ENCODE measurements at places on chromosomes 5 and 9. TPM values are rescaled to one million over a fixed set of nuclear protein-coding genes. Genes with fewer than 3 reads are reported as not detected.

DNA sequence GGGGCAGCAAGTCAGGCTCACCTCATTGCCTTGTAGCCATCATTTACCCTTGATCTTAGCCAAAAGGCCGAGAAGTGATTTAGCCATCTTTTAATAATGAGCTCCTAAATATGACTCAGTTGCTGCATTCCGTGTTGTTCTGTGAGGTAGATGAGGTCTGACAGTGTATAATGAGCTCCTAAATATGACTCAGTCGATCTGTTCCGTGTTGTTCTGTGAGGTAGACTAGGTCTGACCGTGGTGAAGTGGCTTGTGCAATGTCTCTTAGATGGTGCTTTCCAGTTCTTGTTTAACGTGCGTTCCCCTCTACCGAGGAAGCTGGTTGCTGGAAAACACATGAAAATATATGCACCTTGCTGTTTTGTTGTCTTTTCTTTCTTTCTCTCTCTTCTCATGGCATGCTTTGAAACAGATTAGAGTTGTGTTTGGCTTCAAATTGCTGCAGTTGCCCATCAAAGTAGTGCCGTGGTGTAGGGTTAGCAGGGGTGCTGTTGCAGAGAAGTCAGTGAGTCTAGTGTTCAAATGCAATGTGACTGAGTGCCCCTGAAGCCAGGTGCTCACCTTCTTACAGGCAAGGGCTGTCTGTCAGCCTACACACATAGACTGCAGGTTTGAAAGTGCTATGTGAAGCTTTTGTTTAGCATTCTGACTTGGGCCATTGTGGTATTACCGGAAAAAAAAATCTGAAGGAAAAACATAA lies 118.6 kb downstream of the KDM4C start:
- no peak for DNase-seq

DNA sequence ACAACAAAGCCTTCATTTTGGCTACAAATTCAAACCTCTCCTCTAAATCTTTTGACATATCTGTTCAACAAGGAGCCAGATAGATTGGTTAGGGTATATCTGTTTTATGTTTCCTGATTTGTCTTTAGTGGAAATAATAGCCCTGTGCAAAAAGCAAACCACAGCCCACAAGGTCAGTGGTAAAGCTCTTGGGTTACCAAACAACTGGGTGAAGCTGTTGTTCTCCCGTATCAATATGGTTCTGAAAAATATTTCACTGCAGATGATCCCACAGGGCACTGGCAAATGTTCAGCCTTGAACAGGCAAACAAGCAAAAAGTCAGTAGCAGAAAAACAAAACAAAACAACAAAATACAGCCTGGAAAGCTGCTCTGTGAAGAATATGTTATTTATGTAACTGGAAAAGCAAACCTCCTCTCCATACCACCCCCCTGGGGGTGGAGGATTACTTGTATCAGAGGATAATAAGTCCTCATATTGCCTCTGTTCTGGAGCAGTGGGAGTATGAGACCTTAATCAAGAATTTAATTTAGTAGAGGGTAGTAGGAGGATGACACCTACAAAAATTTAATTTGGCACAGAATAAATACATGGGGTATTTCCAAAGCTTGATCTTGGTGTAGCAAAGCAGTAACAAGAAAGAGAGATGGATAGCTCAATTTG lies 20.8 kb upstream of the PTBP3 start:
- DNase-seq, result no peak

DNA sequence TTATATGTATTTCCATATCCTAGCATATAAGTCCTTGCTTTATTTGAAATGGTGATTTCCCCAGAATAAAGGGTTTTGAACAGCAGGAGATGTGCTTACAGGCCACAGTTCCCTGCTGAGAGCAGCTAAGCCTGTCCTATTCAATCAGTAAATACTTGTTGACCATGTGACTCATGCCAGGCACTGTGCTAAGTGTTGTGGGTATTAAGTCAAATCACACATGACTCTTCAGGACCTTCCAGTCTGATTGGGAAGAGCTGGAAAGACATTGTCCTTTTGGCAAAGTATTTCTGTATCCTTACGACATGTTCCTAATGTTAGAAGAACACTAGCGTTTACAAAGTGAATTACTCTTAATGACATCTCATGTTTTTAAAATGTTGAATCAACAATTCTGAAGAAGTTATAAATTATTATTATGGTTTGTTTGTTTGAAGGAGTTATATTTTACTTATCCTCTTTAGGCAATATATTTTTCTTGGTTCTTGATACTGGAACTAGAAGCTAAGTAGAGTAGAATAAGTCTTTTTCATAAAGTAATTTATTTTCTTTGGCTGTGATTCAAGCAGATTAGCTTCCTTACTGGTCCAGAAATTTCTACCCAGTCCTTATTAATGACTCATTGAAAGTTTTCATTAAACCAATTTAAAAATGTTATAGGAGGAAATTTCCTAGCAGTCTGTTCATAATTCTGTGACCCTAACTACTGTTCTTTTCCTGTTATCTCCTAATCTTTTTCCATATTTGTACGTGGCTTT lies 82.1 kb downstream of the GAPVD1 start:
- DNase-seq, result no peak

DNA sequence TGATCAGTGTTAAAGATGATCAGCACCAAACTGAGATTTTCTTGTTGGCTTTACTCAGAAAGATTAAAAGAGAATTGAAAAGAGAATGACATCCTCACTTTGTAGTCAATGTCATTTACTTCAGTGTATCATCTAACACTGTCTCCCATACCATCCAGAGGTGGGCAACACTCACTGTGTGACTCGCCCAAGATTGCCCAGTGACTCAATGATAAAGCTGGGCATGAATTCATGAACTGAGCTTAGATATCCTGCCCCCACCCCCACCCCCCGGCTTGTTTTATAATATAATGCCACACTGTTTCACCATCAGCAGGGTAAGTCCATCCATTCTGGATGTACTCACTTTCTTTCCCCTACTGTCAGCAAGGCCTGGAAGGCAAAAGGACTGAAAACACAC lies 242.2 kb downstream of the FAM114A2 start:
- no peak for DNase-seq

Gene PCDH12
- total RNA-seq, result 4.8 TPM

Gene SPINK4
- not detected for total RNA-seq

DNA sequence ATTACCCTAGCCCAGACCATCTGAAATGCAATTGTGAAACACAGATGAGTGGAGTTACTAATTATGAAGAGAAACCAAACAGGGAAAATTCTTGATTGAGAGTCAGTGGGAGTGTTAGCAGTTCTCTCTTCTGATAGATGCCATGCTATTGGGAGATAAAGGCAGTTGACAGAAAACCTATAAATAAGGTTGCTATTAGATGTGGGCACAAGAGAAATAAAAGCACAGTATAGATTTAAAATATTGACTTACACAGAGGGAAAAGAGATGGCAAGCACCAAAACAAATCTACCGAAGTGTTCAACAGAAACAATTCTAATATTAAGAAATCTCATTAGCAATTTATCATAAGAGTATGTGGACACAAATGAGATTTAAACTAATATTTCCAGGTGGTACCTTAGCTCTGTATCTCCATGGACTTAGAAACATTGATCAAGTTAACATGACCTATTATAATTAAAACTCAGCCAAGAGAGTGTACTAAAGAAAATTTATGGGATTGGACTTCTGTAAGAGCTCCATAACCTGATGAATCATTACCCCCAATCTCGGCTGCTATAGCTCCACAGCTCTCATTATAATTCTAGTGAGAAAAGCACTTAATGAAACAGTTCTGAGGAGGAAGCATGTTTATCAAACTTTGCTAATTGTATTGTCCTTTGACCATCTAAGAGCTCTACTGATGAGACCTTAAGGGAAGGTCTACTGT lies 665.0 kb upstream of the RIOK2 start:
- DNase-seq, result no peak

GRCh38 chr5:143782588-143783386 lies 29.2 kb upstream of the HMHB1 start:
- DNase-seq, result no peak

- DNase-seq, result no peak
These were observed 217.9 kb downstream of the BNC2 start for GRCh38 chr9:16652582-16652981.

DNA sequence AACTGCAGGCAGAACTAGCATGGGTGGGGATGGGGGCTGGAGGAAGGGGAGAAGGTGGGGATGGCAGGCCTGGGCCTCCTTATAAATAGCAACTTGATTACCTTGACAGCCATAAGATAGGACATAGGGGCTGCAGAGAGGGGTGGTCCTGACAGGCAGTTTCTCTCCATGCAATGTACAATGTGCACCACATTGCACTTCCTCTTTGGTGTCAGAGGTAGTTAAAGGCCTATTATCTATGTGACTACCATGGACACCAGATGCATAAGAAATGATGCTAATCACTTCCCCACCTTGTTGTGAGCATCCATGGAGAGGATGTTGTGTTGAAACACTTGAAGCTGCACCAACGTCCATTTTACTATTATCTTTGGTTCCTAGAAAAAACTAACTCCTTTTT lies 20.2 kb upstream of the SUB1 start:
- no peak for DNase-seq

- no peak for DNase-seq
These were observed 218.5 kb downstream of the PLK2 start for GRCh38 chr5:58241389-58241788.

DNA sequence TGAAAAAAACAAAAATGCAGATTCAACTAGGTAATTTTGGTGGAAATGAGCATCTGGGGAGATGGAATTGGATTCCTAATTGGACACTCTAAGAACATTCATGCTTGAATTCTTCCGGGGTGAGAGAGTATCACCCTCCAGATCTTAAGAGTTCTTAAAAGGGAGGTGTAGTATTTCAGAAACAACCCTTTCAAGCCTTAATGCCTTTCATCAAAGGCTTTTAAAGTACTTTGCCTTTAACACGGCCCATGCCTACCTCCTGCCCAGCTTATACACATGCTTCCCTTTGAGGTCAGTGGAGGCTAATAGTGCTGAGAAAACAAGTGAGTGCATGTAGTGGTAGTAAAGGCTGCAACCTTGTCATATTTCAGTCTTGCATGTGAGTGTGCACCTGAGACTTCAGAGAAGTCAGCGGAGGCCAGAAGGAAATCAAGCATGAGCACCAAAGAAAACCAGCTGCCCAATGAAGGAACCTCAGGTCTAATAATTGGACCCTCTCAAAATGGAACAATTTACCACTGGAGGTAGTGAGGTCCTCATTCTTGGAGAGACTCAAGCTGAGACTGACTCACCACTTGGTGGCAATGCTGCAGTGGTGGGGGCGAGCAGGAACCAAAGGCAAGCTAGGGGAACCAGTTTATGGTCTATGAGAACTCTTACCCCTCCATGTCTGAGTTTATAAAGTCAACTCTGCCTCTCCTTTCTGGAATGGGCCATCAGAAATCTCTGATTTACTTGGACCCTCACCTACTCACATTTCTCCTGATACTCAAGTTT lies 98.4 kb upstream of the GDNF start:
- DNase-seq, result no peak

- no peak for DNase-seq
These were observed 1357.5 kb upstream of the C9orf72 start for GRCh38 chr9:28930766-28931165.

Gene GFI1B
- total RNA-seq, result 53.6 TPM

DNA sequence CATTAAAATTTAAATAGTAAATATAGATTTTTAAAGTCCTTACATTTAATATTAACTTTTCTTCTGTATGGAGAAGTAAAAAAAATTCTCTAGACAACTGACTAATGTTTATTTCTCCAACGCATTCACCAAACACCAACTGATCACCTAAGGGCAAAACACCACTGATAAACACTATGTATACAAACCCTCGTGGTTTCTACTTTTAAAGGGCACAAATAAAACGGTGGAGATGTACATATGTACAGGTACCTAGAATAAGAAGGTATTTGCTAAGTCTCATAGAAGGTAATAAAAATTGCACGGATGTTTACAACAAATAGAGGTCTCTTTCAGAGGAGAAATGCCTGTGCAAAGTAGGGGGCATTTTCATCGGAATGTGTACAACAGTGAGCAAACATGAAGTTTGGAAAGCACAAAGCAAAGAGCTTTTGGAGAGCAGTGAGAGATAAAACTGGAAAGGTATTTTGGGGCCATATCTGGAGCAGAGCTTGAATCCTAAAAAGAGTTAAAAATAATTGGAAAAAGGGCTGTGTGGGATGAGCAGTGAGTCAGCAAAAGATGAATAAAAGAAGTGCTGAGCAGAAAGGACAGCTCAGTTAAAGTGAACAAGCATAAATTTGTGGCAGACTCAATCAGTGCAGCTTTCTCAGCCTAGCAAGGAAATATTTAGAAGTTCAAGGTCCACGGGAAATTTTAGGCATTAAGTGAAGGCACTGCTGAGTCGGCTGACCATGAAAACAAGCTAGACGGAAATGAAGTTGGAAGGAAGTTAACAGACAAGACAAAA lies 160.0 kb downstream of the TMEM161B start:
- no peak for DNase-seq

Gene SAP30L
- total RNA-seq, result 9.5 TPM

- no peak for DNase-seq
These were observed 50.7 kb downstream of the KCNV2 start for GRCh38 chr9:2767800-2768677.

- DNase-seq, result no peak
These were observed 59.2 kb downstream of the PHAX start for GRCh38 chr5:126659805-126660482.

DNA sequence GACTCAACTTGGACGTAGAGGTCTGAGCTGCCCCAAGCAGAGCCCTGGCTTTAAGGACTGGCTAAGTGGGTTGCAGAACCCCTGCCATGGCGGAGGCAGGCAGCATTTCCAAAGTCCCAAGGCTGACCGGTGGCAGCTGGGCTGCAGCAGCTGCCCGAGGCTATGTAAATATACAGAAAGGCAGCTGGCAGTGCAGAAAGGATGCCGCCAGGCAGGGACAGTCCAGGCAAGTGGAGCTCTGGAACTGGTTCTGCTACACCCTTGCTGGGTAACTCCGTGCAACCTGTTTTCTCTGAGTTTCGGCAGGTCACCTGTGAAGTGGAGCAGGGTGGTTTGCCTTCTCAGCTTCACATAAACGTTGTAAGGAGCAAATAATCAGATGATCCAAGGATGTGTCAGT lies 46.0 kb downstream of the SHB start:
- DNase-seq, result no peak

Data from liver (tissue), 10 donors.